Dermis lymphatic vessel endothelial cell (primary cell): ENCODE measurements at places on chromosomes 16 and 17. TPM values are rescaled to one million over a fixed set of nuclear protein-coding genes. Genes with fewer than 3 reads are reported as not detected.

HOXB1 gene
- total RNA-seq: not detected in 2 replicates

MPV17L gene
- total RNA-seq: 0.09 and 0.22 TPM in 2 replicates

CNGB1 gene
- total RNA-seq: not detected in 2 replicates

KRTAP3-2 gene
- total RNA-seq: not detected in 2 replicates

GCGR gene
- total RNA-seq: not detected in 2 replicates

FBXW10 gene
- under 0.01 TPM in 2 replicates for total RNA-seq

PERCC1 gene
- not detected in 2 replicates for total RNA-seq

FZD2 gene
- 0.17 and 0.22 TPM in 2 replicates for total RNA-seq

CSH2 gene
- total RNA-seq: not detected in 2 replicates

TMEM100 gene
- total RNA-seq: 4.8 and 8.1 TPM in 2 replicates

THRA gene
- total RNA-seq: 18.6 and 20.0 TPM in 2 replicates

SLC47A1 gene
- total RNA-seq: 0.22 and 0.34 TPM in 2 replicates

CDRT15 gene
- not detected in 2 replicates for total RNA-seq

CDH8 gene
- total RNA-seq: not detected in 2 replicates

DPEP3 gene
- total RNA-seq: 0.09 and 0.11 TPM in 2 replicates

SEZ6 gene
- total RNA-seq: under 0.01 TPM in 1 of 2 replicates, not detected in the other

TSPOAP1 gene
- total RNA-seq: under 0.01 and 0.09 TPM in 2 replicates

YBX2 gene
- under 0.01 and 0.33 TPM in 2 replicates for total RNA-seq

KCNJ12 gene
- under 0.01 and 0.09 TPM in 2 replicates for total RNA-seq

SULT1A2 gene
- total RNA-seq: not detected in 2 replicates

SEPTIN1 gene
- 0.11 TPM in 1 of 2 replicates, not detected in the other for total RNA-seq

TAT gene
- not detected in 2 replicates for total RNA-seq
